ENCODE measurements at places on chromosomes 5 and 9.
A peak's percentile ranks its signal among the peaks of the same experiment; 100 is the strongest.

DNA sequence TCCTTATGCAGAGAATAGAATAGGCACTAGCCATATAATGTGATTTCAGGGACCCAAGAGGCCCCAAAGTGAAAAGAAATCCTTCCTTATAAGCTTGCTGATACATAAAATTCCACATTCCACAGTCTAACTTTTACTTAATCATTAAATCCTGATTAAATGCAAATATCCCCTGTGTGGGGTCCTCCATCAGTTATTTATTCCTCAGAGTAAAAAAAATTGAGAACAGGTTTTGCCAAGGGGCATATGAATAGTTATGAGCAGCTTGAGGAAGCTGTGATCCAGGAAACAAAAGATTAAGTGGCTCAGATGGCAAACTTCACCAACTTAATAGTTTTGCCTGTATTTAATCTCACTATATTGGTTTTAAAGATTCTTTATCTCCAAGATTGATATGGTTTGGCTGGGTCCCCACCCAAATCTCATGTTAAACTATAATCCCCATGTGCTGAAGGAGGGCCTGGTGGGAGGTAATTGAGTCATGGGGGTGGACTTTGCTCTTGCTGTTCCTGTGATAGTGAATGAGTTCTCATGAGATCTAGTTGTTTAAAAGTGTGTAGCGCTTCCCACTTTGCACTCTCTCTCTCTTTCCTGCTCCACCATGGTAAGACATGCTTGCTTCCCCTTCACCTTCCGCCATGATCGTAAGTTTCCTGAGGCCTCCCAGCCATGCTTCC, 324.9 kb downstream of the NPR3 start:
- no peak for DNase-seq

GRCh38 chr5:93342563-93343061, 238.4 kb downstream of the NR2F1-AS1 start:
- DNase-seq: no peak

- no peak for DNase-seq
Measured at GRCh38 chr5:6829150-6829784, 116.0 kb downstream of the TENT4A start.

DNA sequence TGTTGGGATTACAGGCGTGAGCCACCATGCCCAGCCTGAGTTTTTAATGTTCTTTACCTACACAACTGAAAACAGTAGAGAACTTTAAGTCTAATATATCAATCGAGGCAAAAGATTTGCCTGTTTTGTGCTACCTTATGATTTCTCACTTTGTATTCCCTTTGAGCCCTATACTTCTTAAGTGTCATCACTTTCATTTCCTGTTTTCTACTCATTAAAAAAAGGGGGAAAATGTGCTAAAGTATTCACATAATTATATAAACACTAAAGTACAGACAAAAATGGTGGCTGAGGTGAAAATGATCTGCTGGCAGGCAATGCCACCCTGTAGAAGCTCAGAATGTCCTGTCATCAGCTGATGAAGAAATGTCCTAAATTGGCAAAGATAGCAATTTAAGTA, 23.6 kb downstream of the ATG10 start:
- no peak for DNase-seq

GRCh38 chr9:136311051-136312008, 7.4 kb upstream of the CCDC187 start:
- DNase-seq: no peak

GRCh38 chr9:72485821-72486593, 35.4 kb upstream of the TMC1 start:
- peak; percentile 26 for DNase-seq

- no peak for DNase-seq
Measured at GRCh38 chr5:43376496-43377140, 35.6 kb downstream of the CCL28 start.

GRCh38 chr9:89175828-89176261, 2.8 kb downstream of the SHC3 start:
- DNase-seq: no peak

- DNase-seq: no peak
Measured at GRCh38 chr9:79396168-79396567, 175.6 kb upstream of the TLE4 start.

DNA sequence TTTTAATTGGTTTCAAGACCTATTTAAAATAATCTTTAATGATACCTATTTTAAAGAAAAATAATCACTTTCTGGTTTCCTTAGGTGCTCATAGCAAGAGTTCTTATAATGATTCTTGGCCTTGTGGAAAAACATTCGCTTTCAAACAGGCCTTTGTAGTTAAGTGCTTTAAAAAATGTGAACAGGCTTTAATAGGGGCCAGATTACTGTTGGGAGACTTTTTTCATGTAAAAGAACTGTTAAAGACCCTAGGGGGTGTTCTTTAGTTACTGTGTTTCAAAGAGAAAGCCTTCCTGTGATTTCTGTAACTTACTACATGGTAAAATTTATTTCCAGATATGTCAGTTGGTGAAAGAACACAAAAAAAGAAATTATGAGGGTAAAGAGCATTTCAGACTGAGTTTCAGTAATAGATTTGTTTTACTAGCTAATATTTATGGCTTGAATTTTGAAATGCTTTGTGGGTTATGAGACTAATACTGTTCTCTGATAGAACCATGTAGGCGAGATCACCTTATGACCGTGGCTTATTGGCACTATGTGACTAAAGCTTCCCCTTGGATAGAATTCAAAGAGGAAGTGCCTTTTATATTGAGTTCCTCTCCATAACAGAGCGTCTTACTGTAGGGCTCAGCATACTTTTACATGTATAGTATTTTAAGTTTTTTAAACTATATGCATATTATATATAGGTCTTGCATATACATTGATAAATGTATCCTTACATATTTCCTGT, 70.7 kb downstream of the CSNK1G3 start:
- no peak for DNase-seq

Data from trophoblast cell (in vitro differentiated cells and primary cell).